ENCODE measurements at places on chromosomes 6 and 20.

GRCh38 chr6:146892613-146893401 lies 294.0 kb downstream of the ADGB start:
- DNase-seq: no peak

- DNase-seq: no peak
Measured at GRCh38 chr20:43949741-43950618, 35.3 kb downstream of the TOX2 start.

GRCh38 chr6:146444189-146444588 lies 99.4 kb upstream of the RAB32 start:
- no peak for DNase-seq

- DNase-seq: no peak
Measured at GRCh38 chr6:3560211-3560610, 103.4 kb upstream of the SLC22A23 start.

DNA sequence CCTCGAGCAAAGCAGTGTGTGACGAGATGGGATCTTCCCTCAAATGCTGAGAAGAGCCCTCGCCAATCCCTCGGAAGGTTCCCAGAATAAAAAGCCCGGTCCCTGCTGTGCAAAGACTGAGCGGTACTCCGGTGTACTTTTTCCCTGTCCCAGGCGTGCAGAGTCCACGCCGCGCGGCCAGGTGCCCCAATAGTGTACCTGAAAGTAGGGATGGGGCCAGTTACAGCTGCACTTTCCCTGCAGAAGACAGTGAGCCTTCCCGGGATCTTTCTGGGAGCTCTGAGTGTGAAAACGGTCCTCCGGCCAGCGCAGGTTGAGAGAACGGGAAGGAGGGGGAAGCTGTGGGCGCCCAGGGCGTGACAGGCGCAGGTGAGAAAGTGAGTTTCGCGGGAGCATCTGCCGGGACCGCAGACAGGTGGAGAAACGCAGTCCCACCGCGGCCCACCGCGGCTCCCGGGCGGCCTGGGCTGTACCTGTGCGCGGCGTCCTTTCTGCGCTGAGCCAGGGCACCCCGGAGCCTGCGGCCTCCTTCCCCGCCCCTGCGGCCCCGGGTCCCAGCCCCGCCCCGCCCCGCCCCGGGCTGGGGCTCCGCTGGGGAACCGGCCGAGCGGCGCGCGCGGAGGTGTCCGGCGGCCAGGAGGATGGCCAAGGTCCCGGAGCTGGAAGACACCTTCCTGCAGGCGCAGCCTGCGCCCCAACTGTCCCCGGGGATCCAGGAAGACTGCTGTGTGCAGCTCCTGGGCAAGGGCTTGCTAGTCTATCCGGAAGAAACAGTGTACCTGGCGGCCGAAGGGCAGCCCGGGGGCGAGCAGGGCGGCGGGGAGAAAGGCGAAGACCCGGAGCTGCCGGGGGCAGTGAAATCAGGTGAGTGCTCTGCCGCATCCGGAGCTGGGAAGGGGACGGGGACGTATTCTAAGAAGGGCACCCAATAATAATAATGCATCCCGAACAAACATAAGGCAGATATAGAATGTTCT lies at the start of gene RFX6:
TSS of gene RFX6 (plus strand) at position 608 of the 977 bp plus-strand sequence. CDS start at position 642, 34 bp downstream.
- DNase-seq: no peak

DNA sequence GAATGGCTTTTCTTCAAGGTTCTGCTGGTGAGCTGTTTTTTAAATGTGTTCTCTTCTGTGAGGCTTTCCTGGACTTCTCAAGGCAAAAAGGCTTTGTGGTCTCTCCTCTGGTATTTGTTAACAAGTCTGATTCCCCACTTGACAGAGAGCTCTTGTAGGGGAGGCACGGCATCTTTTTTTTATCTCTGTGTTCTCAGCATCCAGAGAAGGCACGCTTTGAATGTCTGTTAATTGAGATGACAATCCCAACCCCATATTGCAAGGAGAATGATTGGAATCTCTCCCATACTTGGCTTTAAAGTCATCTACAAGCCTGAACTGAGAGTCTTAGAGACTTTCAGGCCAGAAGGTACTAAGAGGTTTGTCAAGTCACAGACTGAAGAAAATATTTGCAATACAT lies 22.6 kb downstream of the EDN1 start:
- DNase-seq: no peak

- no peak for DNase-seq
Measured at GRCh38 chr20:33113387-33113908, 34.0 kb downstream of the BPIFB4 start.

- DNase-seq: no peak
Measured at GRCh38 chr6:135944120-135944519, 92.6 kb downstream of the PDE7B start.

GRCh38 chr20:41411391-41411847 lies 44.8 kb upstream of the EMILIN3 start:
- DNase-seq: no peak

Data from posterior cingulate gyrus (tissue), 11 donors.